Breast epithelium (tissue), 4 donors: ENCODE measurements at places on chromosomes 16 and 17. TPM values are rescaled to one million over a fixed set of nuclear protein-coding genes. Genes with fewer than 3 reads are reported as not detected.

- no peak for DNase-seq
Observed at GRCh38 chr17:44568945-44569858, 11.9 kb downstream of the FZD2 start.

- DNase-seq, result no peak
Observed at GRCh38 chr17:80137131-80137530, 9.8 kb downstream of the EIF4A3 start.

DNA sequence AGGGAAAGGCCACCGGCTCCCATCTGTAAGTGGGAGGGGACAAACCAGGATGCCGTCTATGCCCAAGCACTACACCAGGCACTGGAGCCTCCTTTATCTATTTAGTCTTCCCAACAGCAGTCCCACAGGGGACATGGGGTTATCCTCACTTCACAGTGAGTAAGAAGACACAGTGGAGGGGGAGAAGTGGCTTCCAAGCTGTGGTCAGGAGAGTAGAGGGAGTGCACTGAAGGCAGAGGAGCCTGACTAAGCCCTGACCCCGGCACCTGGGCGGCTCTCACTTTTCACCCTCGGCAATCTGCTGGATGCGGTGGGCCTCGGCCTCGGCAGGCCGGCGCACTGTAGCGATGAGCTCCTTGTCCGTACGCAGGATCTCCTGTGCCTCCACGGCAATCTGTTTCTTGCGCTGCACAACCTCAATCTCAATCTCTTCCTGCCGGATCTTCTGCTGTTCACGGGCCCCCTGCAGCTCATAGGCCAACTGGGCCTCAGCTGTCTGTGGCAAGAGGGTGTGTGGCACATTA is 15.9 kb downstream of the FLOT2 start:
- DNase-seq, result no peak

- DNase-seq, result no peak
Observed at GRCh38 chr17:66466106-66466820, 163.8 kb downstream of the PRKCA start.

DNA sequence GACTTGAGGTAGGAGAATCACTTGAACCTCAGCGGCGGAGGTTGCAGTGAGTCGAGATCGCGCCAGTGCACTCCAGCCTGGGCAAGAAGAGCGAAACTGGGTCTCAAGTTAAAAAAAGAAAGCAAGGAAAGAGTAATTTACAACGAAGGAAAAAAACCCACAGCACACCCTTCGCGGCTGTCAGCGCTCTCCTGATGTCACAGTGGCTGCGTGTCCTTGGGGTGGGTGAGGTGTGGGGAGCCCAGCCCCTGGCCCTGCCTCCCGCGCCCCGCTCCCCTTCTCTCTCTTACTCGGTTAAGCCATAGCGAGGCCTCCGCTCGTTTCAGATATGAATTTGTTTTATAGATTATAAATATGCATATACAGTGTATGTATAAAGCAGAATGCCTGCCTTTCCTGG is 740 bp upstream of the JPT2 start:
- DNase-seq, result no peak

GRCh38 chr17:27379888-27380533 is 76.2 kb upstream of the KSR1 start:
- no peak for DNase-seq

DNA sequence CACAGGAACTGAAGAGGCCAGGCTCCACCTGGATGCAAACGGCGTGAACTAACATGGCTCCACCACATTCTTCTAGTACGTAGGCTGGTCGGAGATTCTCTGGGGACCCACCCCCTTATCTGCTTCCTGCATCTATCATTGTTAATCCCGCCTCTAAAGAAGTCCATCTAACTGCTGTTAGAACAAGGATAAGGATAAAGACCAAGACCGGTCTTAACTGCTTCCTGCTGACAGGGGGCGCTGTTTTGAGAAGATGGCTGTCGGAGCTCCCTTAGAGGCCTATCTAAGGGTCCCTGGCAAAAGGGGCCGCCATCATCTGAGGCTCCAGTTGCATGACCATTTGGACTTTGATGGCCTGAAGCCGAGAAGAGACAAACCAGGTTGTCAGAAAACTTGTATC is 25.8 kb upstream of the TNFSF12 start:
- no peak for DNase-seq

The FAM20A gene
- total RNA-seq, result 6.2 TPM

GRCh38 chr17:8226536-8227237 is 16.3 kb upstream of the AURKB start:
- peak; percentile 48 for DNase-seq

DNA sequence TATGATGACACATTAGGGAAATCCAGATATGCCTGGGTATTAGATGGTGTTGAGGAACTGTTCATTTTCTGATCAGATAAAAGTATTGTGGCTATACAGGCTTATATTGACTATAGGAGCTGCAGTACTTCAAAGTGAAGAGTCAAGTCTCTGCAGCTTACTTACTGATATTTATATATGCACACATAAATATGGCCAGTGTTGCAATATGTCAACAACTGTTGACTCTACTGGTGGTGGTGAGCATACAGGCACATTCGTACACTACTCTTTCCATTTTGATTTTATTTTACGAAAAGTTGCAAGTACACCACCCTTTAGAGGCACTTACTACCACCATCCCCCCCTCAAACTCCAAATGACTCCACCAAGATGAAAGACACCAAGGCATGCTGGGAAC is 2.5 kb downstream of the CIAO2B start:
- no peak for DNase-seq

DNA sequence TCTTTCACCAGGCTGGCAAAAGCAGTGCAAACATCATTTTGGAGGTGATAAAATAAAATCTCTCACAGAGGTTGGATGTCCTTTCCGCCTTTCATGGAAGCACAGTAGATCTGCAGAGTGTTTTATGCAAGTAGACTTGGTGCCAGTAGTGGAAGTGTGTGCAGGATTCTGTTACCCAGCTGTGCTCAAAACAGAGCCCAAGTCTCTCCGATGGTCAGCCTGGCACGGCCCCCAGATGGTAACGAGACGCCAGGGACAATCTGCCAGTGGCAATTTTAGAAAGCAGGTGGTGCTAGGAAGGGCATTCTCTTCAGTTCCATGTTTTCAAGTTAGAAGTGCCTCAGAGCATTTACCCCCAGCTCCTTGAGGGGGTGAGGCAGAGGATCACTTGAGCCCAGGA is 1.5 kb upstream of the MTHFSD start:
- no peak for DNase-seq

DNA sequence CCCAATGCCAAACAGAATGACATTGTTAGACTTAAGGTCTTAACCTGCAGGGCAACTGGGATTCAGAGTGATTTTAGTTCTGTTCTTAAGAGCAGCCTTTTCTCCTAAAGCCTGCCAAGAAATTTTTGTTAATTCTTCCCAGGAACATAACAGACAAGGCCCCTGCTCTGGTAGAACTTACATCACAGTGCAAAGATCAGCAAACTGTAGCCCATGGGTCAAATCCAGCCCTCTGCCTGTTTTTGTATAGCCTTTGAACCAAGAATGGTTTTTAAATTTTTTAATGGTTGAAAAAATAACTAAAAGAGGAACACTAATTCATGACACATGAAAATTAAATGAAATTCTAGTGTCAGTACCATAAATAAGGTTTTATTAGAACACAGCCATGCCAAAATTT is 3.8 kb downstream of the ACSM3 start:
- no peak for DNase-seq

- DNase-seq, result no peak
Observed at GRCh38 chr17:14933676-14934075, 331.4 kb downstream of the PMP22 start.

GRCh38 chr17:30929081-30929633 is 7.4 kb downstream of the ADAP2 start:
- no peak for DNase-seq

DNA sequence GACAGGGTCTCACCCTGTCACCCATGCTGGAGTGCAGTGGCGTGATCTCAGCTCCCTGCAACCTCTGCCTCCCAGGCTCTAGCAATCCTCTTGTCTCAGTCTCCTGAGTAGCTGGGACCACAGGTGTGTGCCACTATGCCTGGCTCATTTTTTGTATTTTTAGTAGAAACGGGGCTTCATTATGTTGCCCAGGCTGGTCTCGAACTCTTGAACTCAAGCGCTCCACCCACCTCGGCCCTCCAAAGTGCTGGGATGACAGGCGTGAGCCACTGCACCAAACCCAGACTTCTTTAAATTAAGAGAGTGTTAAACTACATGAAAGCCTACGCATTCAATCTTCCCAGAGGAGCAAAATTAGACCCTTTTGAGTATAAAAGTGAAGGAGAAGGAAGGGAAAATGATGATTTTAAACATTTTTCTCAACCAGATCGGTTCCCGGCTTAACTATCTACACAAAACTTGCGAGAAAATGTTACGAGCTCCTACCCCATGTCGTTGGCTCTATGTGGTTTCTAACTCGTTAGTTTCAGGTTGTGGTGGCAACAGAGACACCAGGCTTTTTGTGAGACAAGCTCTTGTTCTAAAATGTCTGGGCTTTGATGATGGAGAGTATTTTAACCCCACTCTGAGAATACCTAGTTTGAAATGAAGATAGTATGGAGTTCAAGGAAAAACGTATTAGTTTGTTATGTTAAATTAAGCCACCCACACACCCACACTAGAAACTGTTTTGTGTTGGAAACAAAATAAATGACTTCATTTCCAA is 26.3 kb downstream of the STAT5B start:
- no peak for DNase-seq

The C17orf100 gene
- 0.98 TPM for total RNA-seq

The DCTPP1 gene
- 11.2 TPM for total RNA-seq

The CNTNAP1 gene
- total RNA-seq, result 1.8 TPM

The SALL1 gene
- 0.32 TPM for total RNA-seq

DNA sequence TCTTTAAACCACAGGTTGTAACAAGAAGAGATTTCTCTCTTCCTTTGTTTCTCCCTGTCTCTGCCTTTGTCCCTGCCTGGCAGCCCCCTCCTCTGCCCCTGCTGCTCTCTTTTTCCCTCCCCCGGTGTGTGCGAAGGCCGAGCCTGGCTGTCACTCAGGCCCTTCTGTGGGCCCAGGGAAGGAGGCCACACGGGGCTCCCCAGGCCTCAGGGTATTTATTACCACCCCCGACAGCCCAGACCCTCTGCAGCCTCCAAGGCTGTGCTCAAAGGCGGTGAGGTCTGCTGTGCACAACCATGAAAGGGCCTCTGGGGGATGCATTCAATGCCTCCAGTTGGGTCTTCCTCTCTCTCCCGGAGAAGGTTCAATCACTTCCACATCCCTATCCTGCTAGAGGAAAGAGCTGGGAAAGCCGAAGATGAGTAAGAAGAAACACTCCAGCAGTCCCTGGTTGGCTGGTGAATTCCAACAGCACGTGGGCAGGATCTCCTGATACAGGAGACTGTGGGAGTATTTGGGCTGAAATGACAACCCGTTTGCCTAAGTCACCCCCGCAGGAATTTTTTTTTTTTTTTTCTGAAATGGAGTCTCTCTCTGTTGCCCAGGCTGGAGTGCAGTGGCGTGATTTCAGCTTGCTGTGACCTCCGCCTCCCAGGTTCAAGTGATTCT is 34.2 kb downstream of the ZNF423 start:
- no peak for DNase-seq

- DNase-seq, result no peak
Observed at GRCh38 chr17:36014946-36015345, 2.8 kb downstream of the CCL23 start.

The VTN gene
- total RNA-seq, result 0.98 TPM

The KRT20 gene
- total RNA-seq, result not detected

GRCh38 chr17:3539881-3540540 is 17.6 kb downstream of the TRPV3 start:
- no peak for DNase-seq

DNA sequence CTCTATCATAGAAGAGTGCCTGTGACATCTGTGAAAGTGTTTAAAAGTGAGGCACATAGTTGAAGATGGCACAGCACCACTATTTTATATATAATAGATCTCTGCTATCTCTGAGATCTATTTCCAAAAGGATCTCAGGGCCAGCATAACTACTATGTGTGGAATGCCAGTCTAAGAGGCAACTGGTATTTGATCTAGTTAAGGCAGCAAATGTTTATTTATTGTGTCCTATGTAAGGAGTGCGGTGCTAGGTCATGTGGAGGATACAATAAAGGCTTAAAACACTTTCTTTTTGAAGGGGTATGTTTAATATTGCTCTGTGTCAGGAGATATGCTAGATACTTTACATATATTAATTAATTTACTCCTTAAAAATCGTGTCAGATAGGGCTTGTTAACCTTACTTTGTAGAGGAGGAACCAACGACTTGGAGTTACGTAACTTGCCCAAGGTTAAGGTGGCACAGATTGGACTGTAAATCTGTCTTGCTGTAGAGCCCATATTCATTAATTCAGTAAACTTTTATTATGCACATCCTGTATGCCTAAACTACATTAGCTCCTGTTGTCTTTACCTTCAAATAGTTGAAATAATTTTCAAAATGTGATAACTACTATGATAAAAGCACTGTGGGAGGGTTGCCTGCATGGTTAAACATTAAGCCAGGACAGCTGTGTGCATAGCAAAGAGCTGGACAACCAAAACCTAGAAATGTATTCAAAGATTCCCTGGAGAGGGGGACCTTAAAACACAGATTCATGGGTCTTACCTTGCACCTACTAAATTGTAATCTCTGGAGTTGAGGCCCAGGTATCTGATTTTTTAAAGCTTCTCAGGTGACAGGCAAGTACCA is 83.3 kb downstream of the NLK start:
- DNase-seq, result no peak

DNA sequence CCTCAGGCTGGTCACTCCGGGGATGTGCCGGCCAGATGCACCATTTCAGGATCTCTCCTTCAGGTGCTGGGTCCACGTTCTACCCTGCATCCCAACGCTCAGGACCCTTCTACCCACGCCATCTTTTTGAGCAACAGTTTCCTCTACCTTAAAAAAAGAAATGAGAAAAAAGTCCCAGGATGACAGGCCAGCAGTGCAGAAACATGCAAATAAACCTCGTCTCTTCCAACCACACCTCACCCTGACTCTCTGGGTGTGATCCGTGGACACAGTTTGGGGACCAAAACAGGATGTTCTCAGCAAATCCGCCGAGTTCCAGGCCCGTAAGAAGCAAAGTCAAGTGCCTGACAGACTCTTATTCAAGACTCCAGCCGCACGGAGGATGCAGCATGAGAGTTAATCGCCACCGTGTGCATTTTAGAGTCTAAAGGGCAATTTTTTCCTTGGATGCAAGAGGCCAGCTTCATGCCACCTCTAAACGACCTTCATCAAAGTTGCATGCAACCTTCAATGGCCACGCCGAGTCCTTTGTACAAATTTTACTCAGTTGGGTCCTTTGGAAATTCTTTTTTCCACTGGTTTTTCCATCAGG is 99.6 kb downstream of the ZFHX3 start:
- DNase-seq, result no peak

- DNase-seq, result no peak
Observed at GRCh38 chr17:28540231-28540630, 12.2 kb downstream of the UNC119 start.

The HYDIN gene
- 4.9 TPM for total RNA-seq

- no peak for DNase-seq
Observed at GRCh38 chr16:2046893-2047329, 723 bp downstream of the NTHL1 start.

- DNase-seq, result no peak
Observed at GRCh38 chr17:48427598-48427997, 2.4 kb downstream of the SKAP1 start.

DNA sequence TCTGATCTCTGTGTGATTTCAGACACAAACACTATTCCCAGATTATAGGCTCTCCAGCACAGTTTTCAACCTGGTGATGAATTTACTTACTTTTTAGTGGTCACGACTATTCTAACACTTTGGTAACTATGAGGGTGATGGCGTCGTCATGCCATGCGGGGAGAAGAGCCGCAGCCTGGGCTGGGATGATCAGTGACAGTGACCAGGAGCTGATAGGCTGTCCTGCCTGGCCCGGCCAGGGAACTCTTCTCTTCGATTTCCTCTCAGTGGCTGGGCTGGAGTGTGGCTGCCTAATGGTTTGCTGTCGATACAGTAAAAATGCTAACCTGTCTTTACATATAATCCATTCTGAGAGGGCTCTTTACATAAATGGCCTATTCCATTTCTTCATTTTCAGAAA is 113.1 kb downstream of the IRX3 start:
- no peak for DNase-seq
